Psoas muscle (tissue), 8 donors: ENCODE measurements at places on chromosomes 12 and 14. TPM values are rescaled to one million over a fixed set of nuclear protein-coding genes. Genes with fewer than 3 reads are reported as not detected.

DNA sequence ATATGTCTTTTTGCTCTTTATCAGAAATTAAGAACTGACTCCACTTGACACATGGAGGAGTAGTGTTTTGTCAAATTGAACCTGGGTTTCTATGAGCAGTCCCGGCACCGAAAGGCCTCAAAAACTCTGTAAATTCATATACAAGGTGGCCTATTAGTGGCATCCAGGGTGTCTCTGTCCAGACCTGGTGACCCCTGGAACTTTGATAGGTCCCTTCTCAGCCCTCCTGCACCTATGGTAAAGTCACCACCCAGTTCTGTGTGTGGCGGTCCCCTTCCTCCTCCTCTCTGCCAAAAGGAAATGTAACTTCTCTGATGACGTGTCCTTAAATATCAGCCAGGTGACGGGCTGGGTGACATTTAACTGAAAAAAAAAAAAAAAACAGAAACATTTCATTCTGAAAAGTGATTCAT lies 204.0 kb upstream of the FOXN3 start:
- no peak for DNase-seq

RIMKLB gene
- 9.5 TPM for total RNA-seq

DNA sequence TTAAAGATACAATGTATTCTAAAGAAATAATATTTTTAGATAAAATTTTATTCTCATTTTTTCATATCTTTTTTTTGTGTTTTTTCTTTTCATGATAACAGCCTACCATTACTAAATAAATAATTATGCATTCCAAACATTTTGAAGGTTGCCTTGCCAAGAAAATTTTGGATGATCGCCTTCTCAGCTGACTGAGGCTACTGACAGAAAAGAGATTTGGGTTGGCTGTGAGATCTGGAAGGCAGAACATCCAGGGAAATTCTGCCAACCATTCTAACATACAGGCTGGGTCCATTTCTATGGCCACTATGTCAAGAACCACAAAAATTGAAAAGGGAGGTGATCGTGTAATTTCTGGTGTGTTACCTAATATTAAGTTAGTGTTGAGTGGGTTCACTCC lies 48.1 kb downstream of the GALNT8 start:
- DNase-seq, result no peak

KIF21A gene
- 33.6 TPM for total RNA-seq

DNA sequence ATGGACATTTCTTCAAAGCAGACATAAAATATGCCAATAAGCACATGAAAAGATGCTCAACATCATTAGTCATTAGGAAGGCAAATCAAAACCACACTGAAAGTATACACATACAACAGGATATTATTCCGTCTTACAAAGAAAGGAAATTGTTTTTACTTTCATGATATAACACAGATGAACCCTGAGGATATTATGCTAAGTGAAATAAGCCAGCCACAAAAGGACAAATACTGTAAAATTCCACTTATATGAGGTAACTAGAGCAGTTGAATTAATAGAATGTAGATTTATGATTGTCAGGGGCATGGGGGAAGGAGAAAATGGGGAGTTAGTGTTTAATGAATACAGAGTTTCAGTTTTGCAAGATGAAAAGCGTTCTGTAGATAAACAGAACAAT lies 4.2 kb downstream of the ACYP1 start:
- no peak for DNase-seq

DNA sequence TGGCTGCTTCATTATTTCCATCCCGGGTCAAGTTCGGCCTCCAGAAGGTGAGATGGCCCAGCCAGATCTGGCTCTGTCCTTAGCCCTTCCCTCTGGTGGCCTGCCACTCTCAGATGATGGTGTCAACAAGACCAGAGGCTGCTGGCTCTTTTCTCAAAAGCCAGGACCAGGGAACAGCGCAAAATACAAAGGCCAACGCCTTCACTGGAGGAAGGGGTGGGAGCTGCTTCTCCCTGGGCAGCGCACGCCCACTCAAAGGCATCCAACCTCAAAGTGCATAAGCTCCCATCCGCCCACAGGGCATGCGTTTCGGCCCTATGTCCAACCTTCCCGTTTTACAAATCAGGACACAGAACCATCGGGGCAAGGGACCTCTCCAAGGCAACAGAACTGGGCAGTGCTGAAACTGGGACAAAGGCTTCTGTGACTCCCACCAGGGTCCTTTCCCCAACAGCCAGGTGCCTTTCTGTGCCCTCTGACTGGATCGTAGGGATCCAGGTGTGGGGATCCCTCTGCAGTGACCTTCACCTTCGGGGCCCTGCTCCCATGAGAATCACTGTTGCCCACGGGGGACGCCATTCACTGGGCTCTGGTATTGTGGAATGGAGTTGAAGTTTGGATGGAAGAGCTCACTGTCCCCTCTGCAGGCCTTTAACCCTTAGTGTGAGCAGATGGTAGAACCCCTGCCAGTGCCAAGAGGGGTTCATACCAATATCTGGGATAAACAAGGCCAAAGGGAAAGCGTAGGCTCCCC lies 76.8 kb downstream of the NINJ2 start:
- DNase-seq, result no peak

RIPK3 gene
- 1.9 TPM for total RNA-seq

DNA sequence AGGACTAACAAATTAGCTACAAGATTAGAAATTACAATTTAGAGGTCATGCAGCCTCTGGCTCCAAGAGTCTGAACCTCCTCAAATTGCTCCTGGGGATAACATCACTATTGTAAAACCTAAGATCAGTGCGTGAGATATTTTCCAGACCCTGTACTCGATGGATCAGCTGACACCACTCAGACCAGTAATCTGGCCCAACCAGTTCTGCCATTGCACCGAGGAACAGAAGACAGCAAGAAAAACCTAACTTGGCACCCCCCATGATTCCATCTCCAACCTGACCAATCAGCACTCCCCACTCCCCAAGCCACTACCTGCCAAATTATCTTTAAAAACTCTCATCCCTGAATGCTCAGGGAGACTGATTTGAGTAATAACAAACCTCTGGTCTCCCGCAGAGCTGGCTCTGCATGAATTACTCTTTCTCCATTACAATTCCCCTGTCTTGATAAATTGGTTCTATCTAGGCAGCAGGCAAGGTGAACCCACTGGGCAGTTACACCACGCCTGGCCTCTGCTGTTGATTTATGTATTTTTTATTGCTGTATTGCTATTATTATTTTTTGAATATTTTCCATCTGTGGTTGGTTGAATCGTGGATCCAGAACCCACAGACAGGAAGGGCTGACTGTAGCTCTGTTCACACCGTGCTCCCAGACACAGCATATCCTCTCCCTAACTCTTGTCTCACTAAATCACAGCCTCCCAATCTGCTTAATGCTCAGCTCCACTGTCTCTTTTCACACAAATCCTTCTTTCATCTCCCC lies 9.2 kb downstream of the HEBP1 start:
- no peak for DNase-seq

- no peak for DNase-seq
Observed at GRCh38 chr14:58397156-58397555, 1.4 kb downstream of the TOMM20L start.

GRCh38 chr12:49296836-49297694 lies 2.1 kb downstream of the PRPH start:
- no peak for DNase-seq

DNA sequence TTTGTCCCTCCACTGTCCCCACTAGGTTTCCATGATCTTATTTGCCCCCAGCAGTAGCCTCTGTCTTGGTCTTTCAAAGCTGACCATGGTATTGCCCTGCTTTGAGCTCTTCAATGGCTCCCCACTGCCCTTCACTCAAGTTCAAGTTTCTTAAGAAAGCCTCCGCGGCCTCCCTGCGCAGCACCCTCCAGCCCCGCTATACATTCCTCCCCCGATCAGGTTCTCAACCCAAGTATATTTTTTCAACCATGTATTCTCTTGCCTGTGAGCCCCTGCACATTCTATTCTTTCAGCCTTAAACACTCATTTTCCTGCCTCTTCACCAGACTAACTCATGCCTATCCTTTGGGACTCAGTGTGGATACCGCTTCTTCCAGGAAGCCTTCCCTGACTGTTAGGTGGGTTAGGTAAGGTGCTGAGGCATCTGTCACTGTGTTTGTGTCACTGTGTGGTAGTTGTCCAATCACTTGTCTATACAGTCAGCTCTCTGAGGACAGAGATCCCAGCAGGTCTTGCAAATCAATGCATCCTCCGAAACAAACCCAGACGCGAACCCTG lies 4.3 kb downstream of the FAIM2 start:
- DNase-seq, result no peak

SERPINA6 gene
- total RNA-seq, result not detected

SLC35F4 gene
- total RNA-seq, result not detected

GPR65 gene
- total RNA-seq, result 0.25 TPM

DNA sequence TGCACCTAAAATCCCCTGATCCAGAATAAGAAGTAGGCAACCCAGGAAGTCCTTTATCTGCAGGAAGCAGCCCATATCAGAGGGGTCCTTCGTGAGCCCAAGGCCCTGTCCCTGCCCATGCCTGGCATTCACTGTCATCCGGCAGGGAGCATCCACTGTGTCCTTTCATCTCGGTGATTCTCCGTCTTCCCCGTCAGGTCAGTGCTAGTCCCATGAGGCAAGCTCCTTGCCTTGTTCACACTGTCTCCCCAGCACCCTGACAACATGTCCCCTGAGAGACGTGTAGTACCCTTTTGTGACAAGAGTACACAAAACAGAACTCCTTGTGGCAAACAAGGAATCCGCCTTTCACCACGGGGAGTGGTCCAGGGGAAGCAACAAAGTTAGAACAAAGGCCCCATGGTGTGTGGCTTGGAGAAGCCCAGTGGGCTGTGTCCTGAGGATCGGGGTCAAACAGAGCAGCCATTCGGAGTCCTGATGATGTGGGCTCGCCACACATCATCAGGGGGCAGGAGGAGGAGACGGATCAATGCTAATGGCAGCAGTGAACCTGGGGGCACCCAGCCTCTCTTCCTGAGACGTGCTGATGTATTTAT lies 112.1 kb downstream of the DICER1 start:
- no peak for DNase-seq

GRCh38 chr12:111314953-111315539 lies 53.8 kb downstream of the PHETA1 start:
- no peak for DNase-seq

DNA sequence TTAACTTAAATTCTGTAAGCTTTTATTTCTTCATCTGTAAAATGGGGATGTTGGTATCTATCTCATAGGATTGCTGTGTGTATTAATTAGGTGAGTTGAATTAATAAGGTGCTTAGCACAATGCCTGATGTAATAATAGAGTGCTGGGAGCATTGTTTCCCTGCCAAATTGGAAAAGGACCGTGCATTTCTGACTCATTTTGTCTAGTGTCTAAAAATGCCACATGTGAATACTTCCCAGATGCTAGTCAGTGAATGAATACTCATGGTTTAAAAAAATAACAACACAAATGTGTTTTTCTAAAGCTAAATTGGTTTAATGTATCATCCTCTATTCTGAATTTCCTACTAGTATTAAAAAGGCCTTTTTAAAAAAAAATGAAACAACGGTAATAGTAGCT lies 45.4 kb upstream of the NEDD1 start:
- no peak for DNase-seq

GRCh38 chr12:102971227-102971626 lies 13.8 kb downstream of the ASCL1 start:
- DNase-seq, result no peak

DNA sequence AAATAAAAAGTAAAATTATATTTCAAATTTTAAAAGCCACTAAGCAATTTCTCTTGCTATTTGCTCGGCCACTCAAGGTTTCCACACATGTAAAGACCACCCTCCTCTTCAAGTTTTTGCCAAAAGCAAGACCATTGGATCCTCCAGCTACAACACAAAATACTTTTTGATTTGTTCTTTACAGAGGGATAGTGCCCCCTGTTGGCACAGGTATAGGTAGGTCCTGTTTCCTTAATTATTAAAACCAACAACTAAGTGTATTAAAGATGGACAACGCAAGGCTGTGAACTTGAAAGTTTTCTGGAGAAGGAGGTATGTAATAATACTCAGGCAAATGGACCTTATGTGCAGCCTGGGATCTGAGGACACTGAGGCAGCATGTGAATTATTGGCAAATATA lies 23.8 kb downstream of the ATP6V1D start:
- DNase-seq, result no peak

DNA sequence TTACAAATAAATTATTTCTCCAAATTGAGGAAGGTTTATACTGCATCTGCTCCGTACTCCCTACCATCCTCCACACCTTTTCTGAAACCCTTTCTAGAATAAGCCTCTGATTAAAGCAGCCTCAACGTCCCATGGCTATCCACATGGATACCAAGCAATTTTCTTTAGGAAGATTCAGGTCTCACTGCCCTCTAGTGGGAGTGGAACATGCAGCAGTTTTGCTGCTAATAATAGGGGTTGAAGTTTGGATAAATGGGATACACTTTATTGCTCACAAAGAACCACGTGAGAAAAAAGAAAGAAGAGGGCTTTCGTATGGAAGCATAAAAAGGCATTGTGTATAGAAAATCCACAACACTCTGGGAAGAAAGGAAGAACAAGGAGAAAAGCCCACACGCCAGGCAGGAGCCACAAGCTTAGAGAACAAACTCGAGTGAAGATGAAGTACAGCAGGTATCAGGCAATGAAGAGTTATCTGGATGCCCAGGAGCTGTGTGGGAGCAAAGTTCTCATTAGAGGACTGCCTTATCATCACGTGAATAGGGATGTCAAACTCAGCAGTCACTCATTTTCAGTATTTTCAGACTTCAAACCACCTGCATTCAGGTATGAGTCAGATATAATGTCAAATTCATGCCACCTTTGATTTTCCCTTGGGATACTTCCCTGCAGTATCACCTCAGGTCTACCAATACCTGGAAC lies 45.8 kb downstream of the CCER1 start:
- no peak for DNase-seq

OTOGL gene
- 0.26 TPM for total RNA-seq

EIF2S3B gene
- 0.38 TPM for total RNA-seq

DNA sequence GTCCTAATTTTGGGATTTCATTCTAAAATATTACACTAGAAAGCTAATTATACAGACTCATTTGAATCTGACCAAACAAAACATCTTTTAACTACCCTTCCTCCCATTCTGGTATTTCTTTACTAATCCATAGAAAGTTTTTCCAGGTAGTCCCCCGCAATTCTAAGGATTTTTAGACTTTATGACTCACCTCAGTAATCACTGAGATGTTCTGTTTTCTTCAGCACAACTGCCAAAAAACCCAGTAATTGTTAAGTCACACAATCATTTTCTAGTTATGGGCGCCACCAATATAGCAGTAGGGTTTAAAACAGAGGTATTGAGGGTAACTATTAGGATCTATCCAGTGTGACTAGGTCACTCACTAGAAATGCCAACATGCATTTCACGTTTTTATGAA lies 1.6 kb upstream of the ARID4A start:
- DNase-seq, result no peak

GRCh38 chr12:99146185-99146584 lies 501.1 kb downstream of the APAF1 start:
- no peak for DNase-seq

IFNG-AS1 gene
- not detected for total RNA-seq

- DNase-seq, result no peak
Observed at GRCh38 chr12:93243689-93244513, 133.8 kb upstream of the NUDT4 start.

GRCh38 chr12:118851891-118852290 lies 129.4 kb upstream of the SRRM4 start:
- DNase-seq, result no peak

DNA sequence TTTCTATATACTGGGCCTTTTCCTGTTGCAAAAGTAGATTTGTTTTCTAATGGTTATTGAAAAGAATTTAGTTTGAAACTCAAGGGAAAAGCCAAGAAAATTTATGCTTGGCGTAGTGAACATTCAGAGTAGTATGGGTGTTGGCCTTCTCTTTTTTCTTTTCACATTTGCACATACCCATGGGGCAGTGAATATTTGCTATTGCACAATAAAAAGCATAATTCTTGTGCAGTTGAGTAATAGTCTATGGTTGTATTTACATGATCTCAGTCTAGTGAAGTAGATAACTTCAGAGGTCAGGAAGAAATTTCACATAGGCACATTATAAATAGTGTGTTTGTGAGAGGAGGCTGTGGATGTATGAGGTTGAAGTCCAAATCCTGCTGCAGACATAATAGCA lies 158.1 kb downstream of the FLRT2 start:
- DNase-seq, result no peak
